ENCODE measurements at places on chromosomes 6 and 20.

DNA sequence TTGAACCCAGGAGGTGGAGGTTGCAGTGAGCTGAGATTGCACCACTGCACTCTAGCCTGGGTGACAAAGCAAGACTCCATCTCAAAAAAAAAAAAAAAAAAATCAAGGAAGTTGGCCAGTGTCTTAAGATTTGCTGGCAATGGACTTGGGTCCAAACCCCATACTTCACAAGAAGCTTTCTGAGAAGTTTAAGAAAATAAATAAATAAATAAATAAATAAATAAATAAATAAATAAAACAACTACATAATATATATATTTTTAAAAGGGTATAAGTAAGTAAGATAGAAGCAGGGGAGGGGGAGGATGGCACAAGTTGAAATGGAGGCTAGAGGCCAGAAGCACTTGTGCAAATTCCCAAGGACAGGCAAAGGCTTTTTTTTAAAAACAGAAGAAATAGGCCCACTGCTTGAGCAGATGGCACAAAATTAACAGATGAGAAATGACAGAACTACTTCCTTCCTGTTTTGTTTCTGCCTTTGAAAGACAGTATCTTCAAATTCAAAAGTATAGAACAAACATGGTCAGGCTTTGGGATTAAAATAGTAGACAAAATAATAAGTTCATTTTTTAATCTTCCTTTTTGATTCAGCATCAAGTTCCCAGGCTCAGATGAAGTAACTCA, 287.7 kb downstream of the ALDH8A1 start:
- peak; percentile 11 for DNase-seq

- DNase-seq = peak; percentile 25
Observed at GRCh38 chr20:51531141-51531710, 11.3 kb downstream of the NFATC2 start.

DNA sequence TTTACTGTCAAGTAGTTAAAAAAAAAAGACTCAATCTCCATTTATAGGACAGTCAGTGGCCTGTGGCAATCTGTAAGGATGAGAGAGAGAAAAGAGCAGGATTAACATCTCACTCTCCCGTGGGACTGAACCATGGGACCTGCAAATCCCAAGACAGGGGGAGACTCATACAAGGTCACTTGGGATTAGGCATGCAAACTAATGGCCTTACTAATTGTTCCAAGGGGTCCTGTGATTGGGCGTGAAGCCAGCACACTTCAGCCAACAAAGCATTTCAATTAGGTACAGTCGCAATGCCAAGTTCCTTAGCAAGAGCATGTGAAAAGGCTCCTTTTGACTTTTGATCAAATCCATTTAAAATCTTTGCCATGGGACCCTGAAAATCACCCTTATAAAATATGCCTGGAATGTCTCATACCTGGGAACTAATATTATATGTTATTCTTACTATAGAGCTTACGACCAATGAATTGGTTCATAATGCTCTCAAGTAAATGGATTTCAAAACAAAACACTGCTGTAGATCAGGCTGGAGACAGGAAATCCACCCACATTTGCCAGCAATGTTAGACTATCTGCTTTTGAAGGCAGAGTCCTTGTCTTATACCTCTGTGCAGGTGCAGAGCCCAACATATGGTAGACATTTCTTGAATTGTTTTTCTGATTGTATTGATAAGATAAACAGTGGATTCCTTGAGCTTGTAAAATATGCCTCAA, 412.5 kb downstream of the GJA1 start:
- DNase-seq = no peak

- peak; percentile 63 for DNase-seq
Observed at GRCh38 chr20:53935344-53936084, 134.9 kb downstream of the BCAS1 start.

DNA sequence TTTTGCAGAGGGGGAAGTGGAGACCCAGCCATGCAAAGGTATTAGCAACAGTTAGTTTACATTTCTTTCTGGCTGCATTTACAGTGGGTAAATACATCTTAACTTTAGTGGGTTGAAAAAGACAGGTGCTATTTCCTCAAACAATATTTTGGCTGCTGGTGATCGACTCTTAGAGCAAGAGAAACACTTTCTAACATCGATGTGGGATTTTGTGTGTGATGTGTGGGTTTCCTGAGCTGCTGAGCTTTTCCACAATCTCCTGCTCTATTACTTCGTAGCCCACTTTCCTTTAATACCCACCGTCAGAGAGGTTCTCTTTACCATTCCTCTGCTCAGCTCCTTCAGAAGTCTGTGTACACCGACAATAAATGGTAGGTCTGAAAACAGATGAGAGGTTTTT, 339.0 kb downstream of the NRN1 start:
- no peak for DNase-seq

DNA sequence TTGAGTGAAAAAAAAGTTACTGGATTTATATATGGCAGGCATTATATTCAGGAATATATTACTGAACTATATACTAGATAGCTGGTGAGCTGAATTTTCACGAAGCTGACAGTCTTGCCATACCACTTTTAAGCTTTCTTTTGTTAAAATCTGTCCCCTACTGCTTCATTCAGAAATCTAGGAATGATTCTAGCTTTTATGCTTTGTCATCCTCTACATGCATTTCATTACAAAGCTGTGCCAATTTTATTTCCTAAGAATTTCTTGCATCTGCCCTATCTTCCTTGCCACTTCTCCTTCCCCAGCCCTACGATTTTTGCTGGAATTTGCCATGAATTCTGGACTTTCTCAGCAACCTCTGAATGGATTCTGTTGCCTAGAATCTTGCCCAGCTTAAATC, 158.5 kb upstream of the ADGRB3 start:
- DNase-seq = no peak
